ENCODE measurements at places on chromosomes 6 and 20.

DNA sequence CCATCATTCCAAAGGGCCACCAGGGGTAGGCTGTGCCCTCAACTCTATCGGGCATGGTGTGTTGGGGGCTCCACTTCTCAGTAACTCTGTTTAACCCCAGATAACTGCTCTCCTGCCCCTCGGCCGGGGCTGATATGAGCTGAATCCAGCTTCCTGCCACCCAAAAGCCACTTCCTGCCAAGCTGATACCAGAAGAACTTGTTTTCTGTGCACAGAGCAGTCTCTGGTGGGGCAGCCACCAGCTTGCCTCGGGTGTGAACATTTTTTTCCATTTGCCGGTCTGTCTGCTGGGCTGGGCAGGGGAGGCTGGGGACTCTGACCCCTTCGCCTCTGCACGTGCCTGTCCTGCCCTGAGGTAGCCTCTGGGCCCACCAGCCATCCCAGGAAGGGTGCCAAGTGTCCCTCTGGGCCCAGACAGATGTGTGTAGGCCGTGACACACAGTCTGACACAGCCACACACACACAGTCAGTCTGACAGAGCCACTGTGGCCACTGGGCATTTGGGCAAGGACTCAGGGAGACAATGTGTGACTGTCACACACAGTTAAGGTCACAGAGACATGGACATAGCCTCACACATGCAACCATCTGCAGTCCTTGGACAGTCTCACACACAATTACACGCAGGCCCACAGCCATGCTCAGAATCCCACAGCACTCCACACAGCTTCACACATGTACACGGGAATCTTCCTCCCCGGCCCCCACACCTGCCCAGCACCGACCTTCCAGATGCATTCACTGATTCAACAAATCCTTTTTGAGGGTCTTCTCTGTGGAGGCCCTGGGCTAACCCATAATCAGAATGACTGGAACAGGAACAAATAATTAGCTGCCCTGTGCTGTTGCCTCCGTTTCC, 45.1 kb downstream of the NOL4L start:
- DNase-seq, result no peak

- DNase-seq, result no peak
Observed at GRCh38 chr6:109240370-109241084, 141.7 kb downstream of the CD164 start.

DNA sequence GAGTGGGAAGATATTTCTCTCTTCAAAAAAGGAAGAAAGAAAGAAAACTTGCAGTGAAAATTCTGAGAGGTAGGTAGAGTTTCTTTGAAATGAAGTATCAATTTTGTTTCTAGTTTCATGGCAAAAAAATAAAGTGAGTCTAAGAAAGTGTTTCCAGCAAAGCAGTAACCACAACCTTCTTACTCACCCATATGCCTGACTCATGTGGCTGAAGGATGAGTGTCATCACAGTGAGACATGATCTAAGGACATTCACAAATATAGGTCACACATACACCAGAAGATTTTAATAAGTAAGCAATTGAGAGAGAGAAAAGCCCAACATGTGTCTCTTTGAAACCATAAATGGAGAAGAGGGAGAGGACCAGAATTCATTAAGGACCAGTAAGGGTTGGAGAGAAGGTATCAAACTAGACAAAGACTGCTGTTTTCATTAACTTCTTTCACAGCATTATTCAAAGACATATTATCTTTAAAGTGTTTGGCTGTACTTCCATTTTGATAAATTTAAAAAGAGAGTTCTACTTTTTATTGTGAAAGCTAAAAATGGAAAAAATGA, 169.5 kb downstream of the FRK start:
- DNase-seq, result no peak

- peak; percentile 49 for DNase-seq
Observed at GRCh38 chr20:49928411-49929141, 7.6 kb upstream of the RNF114 start.

DNA sequence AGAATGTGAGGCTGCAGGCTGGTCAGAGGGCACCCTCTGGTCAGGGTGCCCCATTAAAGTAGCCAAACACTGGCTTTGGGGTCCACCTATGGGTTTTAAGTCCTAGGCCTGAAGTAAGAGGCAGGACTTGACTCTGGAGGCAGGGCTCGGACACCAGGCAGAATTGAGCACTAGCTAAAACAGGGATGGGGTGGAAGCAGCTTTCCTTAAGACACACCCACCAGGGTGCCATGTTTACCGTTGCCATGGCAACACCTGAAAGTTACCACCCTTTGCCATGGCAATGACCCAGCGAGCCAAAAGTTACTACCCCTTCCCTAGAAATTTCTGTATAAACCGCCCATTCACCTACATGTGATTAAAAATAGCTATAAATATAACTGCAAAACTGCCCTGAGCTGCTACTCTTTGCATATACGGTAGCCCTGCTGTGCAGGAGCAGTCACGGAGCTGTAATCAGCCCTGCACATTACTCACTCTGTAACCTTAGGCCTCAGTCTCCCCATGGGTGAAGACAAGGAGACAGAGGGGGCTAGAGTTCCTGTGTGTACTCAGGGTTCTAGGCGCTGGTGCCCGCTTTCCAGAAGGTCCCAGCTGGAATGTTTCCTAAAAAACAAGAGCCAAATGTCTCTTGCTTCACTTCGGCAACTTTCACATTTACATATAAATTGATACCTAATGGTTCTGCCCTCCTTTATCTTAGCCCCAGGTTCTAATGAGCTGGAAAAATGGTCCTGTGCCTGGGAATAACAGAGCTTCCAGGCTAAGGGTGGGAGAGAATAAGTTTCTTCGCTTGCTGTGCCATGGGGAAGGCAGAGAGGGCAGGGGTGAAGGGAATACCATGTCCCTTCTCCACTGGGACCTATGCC, 27.2 kb upstream of the SRSF6 start:
- DNase-seq, result no peak

GRCh38 chr20:46028110-46028509, 905 bp upstream of the SLC12A5 start:
- no peak for DNase-seq

DNA sequence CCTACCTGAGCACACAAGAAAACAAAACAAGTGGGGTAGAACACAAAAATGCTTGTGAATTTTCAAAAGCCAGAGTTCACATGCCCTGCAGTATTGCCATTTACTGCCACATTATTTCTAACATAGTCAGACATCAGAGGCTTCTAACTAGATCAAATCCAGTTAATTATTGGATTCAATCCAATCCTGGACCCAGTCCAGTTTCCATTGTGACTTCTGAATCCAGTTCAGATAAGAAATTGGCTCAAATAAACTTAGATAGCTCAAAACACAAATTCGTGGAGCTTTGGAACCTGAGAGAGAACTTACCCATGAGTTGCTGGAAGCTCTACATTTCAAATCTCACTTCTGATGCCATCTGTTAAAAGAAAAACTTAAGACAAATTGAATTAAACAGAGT, 85.2 kb upstream of the ANKEF1 start:
- no peak for DNase-seq

DNA sequence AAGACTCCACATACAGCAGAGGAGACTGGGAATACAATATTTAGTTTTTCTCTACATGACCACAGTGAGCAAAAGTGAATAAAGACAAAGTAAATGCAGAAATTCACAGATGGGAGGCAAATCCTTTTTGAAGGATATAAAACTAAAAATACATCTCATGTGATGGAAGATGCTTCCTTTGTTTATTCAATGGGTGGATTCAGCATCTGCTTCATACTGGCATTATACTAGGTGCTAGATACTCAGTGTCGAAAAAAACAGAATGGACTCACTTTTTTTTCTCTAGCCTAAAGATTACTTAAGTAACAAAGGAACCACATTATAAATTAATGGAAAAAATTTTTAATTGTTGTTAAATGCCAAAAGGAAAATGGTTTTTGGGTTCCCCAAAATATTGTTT, 216.2 kb downstream of the TRDN start:
- no peak for DNase-seq

- no peak for DNase-seq
Observed at GRCh38 chr6:135434991-135435390, 62.5 kb downstream of the AHI1 start.

DNA sequence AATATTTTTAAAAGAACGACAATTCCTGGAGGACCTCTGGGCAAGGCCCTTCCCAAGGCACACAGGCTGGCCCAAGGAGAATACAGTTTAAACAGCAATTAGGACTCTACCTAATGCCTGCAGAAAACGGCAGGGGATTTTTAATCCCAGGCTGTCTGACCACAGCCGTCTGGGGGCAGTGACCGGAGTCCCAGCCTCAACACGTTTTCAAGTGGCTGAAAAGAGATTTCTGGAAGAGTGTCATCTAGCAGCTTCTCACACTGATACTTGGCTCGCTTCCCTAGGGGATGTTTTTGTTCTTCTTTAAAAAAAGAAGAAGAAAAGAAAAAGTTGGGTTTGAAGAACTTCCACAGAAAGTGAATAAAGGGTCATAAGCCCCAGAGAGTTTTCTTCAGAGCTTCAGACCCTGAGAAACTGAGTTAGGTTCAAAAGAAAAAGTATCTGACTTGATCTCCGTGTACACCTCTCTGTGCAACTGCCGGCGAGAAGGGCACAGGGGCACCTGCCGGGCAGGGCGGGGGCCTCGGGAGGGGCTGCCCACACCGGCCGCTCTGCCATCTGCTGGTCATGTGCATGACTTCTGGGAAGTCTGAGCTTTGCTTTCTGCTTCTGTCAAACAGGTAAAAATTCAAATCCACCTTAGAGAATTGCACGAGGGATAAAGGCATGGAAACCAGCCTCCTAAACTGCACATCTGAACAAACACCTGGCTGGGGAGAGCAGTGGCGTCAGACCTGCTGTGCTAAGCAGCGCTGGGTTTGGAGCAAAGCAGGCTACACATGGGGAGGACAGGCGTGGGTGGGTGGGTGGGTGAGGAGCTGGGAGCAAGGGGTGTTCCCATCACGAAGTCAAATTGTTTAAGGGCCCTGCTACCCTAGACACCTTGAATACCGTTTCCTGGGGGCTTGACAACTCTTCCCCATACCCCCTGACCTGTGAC, 33.0 kb downstream of the RRBP1 start:
- DNase-seq, result peak; percentile 20

DNA sequence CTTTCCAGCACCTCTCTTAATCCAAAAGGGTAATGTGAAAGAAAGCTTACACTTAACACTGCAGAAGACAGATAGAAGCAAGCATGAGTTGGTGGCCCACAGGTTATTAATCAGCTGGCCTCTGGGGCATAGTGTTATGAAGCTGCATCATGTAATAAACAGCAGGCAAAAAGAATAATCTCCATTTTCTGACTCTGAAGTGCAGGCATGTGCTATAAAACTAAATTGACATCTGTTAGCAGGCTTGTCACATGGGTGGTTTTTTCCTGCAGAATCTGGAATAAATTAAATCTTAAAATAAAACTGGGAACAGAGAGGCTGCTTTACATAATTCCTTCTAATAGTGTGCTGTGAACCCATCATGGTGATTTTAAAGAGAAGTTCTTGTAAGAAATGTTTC, 73.3 kb downstream of the METTL24 start:
- no peak for DNase-seq

DNA sequence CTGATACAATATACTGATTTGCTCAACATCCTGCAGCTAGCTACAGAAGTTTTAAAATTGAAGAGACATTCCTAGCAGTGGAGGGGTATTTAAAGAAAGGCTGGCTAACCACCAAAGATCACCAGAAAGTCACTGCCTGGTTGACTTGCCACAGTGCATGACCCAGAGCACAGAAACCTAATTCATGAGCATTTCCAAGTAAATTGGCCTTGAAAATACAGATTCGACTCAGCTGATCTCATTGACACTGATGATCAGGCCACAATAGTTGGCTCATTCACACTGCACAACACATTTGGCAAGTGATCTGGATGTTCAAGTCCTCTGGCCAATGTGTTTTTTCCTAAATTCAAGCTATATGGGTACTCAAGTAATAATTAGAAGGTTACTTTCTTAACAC, 13.3 kb upstream of the TDRD6 start:
- DNase-seq, result no peak

- DNase-seq, result no peak
Observed at GRCh38 chr6:119195848-119196247, 117.4 kb upstream of the FAM184A start.

- DNase-seq, result peak; percentile 17
Observed at GRCh38 chr6:29589423-29590048, 4.6 kb downstream of the OR2H2 start.

GRCh38 chr6:148435386-148435785, 92.7 kb downstream of the SASH1 start:
- DNase-seq, result no peak

DNA sequence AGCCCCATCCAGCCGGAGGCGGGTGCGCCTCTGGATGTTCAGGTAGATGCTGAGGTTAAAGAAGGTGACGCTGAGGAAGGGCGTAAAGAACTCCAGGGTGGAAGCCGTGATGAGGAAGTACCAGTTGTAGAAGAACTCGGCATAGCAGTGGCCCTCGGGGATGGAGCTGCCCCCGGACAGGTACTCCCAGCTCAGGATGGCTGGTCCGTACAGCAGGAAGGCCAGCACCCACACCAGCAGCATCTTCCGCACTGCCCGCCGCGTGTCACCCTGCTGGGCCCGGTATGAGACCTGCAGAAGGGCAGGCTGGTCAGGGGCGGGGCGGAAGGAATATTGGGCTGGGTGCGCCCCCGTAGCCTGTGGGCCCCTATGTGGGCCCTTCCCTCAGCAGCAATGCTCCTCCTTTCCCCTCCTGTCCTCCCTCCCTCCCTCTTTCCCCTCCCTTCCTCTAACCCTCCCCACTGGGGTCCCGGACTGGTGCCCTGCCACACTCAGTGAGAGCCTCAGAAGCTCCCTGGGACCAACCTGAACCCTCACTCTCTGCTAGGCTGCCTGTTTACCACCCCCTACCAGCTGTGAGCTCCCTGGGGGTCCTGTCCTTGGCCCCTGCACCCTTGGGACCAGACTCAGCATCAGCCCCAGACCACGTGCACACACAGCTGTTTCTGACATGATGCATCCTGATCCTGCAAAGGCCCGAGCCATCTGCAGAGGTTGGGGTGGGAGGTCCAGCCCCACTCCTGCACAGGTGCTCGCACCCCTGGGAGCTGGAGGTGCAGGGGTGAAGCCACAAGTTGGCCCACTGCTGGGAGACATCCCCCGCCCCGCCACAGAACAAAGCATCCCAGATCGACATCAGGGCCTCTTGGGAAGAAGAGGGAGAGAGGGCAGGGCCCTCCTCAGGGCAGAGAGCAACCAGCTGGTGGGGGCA, 3.2 kb downstream of the HRH3 start:
- no peak for DNase-seq

DNA sequence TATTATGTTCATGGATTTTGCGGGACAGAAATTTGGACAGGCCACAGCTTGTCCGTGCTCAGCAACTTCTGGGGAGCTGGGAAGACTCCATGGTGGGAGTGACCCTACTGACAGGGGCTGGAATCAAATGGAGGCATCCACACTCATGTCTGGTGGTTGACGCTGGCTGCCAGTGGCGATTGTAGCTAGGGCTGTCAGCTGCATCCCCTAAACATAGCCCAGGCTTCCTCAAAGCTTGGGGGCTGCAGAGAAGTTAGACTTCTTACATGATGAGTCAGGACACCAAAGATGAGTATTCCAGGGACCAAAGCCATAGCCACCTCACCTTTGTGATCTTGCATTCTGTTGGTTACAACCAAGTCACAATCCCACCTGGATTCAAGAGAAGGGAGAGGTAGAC, 18.4 kb upstream of the FAM50B start:
- DNase-seq, result no peak

Measured in DMS79 (cell line).